ENCODE measurements at places on chromosomes 6 and 20.

GRCh38 chr6:120447605-120448004, 886.7 kb downstream of the TBC1D32 start:
- no peak for DNase-seq

DNA sequence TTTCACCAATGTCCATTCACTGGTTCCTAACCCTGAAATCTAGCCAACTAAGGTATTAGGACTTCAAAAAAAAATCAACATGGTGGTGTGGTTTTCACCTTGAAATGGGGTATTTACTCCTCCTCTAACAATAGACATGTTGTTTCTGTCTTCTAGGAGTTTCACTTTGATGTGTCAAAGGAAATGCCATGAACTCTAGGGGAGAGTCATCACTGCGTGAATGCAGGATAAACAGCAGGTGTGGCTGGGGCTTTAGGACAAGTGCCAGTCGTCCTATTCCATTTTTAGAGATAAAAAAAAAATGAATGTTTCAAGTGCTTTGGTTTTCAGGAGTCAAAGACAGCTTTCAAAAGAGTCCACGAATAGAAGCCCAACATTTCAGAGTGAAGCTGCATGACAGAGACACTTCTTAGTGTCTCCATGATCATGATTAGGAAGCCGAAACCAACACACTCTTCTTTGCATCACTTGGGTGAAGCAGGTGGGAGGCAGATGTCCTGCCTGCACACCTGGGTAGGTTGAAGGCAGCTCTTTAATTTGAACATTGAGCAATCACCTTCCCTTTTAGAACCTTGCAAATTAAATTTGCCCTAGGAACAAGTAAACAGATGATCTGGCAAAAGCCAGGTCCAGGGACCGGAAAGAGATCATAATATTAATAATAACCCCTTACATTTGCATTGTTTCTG, 328.5 kb upstream of the PRDM1 start:
- DNase-seq, result no peak

GRCh38 chr6:35955521-35955920, 34.6 kb upstream of the SRPK1 start:
- DNase-seq, result no peak

GRCh38 chr6:56986611-56987010, 31.7 kb downstream of the BEND6 start:
- no peak for DNase-seq

DNA sequence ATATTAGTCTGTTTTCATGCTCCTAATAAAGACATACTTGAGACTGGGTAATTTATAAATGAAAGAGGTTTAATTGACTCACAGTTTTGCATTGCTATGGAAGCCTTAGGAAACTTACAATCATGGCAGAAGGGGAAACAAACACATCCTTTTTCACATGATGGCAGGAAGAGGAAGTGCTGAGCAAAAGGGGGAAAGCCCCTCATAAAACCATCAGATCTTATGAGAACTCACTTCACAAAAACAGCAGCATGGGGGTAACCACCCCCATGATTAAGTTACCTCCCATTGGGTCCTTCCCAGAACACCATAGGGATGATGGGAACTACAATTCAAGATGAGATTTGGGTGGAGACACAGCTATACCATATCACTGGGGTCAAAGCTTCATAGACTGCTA, 254.2 kb downstream of the ERMARD start:
- DNase-seq, result no peak

- DNase-seq, result no peak
Observed at GRCh38 chr6:390914-391558, 516 bp upstream of the IRF4 start.

DNA sequence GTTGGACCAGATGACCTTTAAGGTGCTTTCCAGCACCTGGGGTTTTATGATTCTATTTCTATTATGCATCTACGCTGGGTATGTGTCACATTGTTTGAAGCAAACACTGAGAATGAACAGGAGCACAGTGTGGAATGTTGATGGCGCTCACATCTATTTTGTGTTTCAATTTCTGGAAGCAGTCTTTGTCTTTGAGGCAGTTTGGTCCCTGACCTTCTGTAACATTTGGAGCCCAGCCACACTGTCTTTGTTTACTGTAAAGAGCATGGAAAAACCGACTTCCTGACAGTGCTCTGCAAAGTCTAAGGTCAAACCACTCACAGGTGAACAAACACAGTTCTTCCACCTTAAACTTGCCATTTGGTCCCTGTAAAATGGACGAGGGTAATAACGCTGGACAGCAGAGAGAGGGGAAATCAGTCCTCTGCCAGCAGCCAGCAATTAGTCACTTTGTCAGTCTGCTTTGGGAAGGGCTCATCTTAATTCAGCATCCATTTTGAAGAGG, 155.5 kb downstream of the PRL start:
- DNase-seq, result no peak

GRCh38 chr6:5531853-5532375, 270.6 kb downstream of the FARS2 start:
- DNase-seq, result no peak

GRCh38 chr6:112237595-112237994, 16.8 kb downstream of the LAMA4 start:
- DNase-seq, result no peak

- DNase-seq, result no peak
Observed at GRCh38 chr6:169850746-169851145, 99.3 kb downstream of the ERMARD start.

DNA sequence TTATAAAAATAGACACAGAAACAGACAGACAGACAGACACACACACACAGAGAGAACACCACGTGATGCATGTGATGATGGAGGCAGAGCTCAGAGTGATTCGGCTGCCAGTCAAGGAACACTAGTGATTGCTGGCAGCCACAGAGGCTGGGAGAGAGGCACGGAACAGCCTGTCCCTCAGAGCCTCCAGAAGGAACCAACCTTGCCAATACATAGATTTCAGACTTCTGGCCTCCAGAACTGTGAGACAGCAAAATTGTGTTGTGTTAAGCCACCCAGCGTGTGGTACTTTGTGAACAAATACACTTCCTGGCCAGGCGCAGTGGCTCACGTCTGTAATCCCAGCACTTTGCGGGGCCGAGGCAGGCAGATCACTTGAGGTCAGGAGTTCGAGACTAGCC, 9.5 kb upstream of the PARD6B start:
- no peak for DNase-seq

GRCh38 chr20:57991211-57991881, 237.1 kb downstream of the ANKRD60 start:
- DNase-seq, result no peak

DNA sequence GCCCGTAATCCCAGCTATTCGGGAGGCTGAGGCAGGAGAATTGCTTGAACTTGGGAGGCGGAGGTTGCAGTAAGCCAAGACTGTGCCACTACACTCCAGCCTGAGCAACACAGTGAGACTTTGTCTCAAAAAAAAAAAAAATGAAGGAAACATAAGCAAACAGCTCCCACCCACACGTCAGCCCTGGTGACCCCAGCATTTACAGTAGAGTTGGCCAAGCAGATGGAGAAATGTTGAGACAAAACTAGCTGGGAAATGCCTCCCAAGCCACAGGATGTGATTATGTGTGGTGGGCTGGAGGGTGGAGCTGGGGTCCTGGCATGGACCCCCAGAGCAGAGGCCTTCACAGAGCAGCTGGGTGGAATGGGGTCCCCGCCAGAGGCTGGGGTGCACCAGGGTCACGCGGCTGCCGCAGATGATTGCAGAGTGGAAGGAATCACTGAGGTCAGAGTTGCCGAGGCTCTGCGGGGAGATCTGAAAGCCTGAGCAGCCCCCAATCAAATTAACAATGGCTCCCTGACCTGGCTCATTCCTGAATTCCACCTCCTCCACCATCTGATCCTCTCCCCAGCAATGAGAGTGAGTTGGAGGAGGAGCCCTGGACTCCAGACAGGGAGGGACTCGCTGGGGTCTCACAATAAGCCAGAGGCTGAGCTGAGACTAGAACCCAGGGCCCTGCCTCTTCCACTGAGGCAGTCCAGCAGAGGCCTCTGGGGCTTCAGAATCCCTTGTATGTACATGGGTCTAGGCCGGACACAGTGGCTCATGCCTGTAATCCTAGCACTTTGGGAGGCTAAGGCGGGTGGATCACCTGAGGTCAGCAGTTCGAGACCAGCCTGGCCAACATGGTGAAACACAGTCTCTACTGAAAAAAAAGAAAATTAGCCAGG, 34.7 kb upstream of the TGM2 start:
- no peak for DNase-seq

DNA sequence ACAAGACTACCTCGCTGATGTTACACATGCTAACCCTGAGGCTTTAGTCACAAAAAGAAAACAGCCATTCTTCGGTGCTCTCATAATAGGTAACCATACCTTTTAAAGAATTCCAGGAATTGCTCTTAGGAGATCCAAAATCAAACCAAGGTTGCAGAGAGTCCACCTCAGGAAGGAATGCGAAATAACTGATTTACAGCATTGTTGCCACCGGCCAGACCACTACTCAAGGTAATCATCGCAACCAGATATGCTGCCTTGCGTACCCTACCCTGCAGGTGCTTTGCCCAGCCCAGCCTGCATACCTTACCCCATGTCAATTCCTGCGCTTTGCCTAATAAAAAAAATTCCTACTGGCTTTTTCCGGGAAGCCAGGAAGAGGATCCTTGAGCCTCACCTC, 27.0 kb downstream of the NUP153 start:
- no peak for DNase-seq

GRCh38 chr6:17869010-17869752, 118.3 kb downstream of the KIF13A start:
- DNase-seq, result no peak

DNA sequence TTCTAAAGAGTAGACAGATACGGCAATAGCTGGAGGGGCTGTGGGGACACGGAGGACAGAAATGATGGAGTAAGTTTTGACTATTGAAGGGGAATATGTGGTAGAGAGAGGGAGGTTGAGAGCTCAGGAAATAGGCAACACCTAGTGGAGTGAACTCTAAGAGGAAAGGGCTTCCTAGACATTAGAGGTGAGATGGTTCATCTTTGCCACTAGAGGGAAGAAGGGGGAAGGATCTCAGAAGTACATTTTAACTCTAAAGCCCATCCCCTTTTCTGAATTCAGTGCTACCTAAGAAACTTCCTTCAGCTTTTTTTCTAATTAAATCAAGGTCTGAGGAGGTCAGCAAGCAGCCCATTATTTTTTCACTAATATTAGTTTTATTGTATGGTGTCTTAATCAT, 689.4 kb upstream of the MAP3K7 start:
- no peak for DNase-seq

- DNase-seq, result no peak
Observed at GRCh38 chr20:46857061-46857831, 37.4 kb upstream of the EYA2 start.

GRCh38 chr20:41587956-41588355, 30.2 kb downstream of the CHD6 start:
- DNase-seq, result no peak

- DNase-seq, result no peak
Observed at GRCh38 chr6:25404693-25405169, 125.6 kb downstream of the CARMIL1 start.
